Activated gamma-delta T cell (primary cell): ENCODE measurements at places on chromosomes 4 and X.

DNA sequence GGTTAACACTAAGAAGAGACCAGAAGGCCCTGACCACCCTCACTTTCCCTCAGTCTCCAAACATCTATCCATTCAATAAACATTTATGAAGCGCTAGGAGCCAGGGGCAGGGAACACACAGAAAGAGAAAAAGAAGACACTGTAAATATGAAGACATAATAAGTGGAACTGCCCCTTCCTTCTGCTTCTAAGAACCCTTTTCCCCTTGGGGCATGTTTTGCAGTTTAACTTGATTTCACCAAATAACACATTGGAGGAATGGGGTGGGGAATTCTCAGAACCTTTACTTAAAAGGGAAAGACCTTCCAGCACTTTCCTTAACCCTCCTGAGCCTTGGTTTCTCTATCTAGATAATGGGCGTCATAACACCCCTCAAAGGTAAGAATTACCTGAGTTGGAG is 42.3 kb downstream of the RBM47 start:
- no peak for DNase-seq

DNA sequence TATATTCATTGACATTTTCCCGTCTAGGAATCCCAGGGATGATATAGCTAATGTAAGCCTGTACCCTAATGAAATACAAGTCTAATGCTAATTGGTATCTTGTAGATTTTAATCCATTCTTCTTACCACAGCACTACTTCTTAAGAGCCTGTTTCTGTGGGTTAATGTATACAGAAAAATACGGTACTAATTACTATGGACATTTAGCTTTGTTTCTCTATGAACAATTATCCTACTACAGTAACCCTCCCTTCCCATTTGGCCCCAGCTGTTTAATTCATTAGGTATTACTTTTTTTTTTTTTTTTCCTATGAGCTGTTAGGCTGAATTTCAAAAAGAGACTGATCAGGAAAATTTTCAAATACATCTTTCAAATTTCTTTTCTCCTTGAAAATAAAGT is 245.1 kb upstream of the SLC7A11 start:
- DNase-seq: no peak

- DNase-seq: no peak
These were observed 74.0 kb upstream of the AFF2 start for GRCh38 chrX:148426467-148426866.

GRCh38 chr4:10094841-10095240 is 21.8 kb downstream of the WDR1 start:
- no peak for DNase-seq

DNA sequence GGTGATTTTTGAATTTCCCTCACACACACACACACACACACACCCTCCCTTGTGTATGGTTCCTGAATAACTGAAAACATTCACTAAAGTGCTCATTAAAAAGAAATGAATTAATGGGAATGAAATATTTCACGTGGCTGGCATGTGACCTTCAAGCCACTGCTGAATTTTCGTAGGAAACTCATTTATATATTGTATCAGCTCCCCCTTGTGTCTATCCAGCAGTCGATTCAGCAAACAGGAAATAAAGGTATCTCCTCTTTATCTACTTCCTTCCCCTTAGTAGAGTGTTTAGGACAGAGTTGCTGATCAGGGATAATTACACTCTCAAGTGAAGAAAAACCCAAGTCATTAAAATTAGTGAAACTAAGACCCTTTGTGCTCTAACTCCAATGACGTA is 912.6 kb upstream of the LCORL start:
- DNase-seq: no peak

GRCh38 chrX:150504397-150505182 is 63.8 kb upstream of the MTM1 start:
- DNase-seq: no peak

GRCh38 chr4:37754410-37755185 is 68.4 kb upstream of the RELL1 start:
- no peak for DNase-seq

DNA sequence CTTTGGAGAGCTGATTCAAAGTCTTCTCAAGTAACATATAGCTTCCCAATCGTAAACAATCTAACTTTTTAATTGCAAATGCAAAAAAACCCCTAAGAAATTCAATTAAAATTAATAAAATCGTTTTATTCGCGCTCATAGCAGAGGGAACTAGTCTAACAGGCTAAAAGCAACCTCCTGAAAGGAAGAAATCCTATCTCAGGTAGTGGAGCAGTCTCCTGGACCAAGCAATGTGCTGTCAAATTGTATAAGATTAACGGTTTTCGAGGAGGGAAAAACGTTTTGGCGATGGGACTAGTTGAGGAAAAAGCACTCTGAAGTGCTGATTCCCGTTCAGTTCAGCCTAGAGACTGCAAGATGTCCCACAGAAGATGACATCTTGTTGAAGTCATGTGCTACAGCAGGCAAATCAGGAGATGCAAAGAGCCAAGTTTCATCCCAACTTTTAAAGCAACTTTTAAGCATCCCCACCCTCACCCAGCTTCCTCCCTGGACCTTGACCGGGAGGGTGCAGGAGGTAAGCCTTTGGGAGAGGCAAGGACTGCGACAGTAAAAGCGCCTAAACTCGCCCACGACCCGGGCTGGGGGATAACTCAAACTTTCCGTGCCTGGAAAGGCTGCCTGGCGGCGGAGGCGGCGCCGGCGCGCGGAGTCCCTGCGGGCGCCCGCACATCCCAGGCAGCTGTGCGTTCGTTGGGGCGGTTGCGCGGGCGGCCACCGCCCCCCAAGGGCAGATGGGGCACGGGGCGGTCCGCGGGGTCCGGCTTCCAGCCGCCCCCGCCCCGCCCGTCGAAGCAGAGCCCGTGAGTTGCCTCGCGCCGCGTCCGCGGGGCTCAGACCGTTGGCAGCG is 784 bp downstream of the MAP7D3 start:
- DNase-seq: peak; percentile 24

DNA sequence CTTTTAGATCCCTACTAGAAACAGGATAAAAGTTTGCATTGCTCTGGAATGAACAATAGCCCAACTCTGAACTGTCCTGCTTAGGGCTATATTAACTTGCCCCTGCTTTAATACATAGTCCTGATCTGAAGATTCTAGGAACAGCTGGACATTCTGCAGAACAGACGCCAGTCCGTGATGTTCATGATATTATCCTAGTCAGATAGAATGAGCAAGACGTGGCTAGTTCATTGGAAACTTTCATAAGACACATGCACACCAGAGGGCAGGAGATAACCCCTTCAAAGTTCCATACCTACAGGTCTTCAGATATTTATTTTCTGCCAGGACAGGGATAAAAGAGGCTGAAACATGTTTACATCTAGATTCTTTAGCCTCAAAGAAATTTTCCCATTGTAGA is 75.5 kb upstream of the CLNK start:
- DNase-seq: no peak

GRCh38 chr4:48898733-48899431 is 7.7 kb downstream of the OCIAD2 start:
- DNase-seq: no peak

DNA sequence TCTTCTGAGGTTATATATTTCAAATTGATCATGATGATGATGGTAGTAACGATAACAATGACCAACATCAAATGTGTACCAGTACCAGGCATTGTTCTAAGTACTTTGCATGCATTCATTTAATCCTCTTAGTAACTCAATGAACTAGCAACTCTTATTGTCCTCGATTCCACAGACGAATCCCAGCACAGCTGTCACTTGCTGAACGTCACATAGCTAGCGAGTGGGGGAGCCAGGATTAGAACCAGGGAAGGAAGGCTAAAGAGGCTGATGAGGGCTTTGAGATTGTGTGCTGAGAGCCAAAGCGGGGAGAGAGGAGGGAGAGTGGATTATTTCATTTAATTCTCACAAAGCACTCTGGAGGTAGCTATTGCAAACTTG is 103.6 kb downstream of the PHOX2B start:
- no peak for DNase-seq

DNA sequence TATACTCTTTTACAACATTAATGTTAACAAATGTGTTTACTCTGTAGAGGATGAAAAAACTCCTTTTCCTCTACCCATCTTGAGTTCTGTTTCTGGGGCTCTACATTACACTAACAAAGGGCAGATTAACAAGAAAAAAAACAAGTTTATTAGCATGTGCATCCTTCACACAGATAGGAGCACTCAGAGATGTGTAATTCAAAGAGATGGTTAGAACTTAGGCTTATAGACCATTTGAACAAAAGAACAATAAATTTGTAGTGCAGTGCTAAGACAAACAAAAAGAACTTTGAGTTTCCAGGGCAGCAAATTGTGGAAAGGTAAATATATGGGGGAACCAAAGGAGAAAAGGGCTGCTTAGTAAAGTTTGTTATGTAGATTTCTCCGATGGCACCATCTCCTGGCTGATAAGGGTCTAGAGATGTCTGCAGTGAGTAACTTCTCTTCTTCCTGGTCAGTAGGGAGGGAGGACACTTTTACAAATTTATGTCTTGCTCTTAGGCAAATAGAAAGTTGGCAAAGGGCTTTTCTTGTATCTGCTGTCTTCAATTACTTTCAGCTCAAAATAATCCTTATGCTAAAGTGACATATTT is 1249.9 kb upstream of the TENM3 start:
- no peak for DNase-seq

GRCh38 chr4:25535701-25536473 is 119.8 kb upstream of the SLC34A2 start:
- no peak for DNase-seq

DNA sequence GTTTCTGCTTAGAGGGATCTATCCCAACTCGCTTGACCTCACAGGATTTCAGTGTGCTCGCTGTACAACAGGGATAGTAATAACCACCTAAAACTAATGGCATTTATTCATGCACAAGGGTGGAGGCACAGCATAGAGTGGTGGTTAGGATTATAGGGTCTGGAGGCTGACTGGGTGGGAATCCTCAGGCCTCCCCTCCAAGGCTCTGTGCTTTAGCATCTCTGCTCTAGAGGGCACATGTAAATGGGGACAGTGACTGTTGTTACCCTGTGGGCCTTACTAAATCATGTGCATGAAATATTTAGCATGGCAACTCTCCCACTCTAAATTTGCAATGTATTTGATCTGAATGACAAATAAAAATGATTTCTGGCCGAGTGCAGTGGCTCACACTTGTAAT is 29.2 kb downstream of the VCX2 start:
- no peak for DNase-seq

- DNase-seq: no peak
These were observed 642.6 kb upstream of the HS3ST1 start for GRCh38 chr4:12071316-12071715.

- DNase-seq: no peak
These were observed 498.5 kb upstream of the DIPK2B start for GRCh38 chrX:45699158-45699557.

GRCh38 chrX:136856551-136856950 is 24.0 kb downstream of the RBMX start:
- no peak for DNase-seq
